ENCODE measurements at places on chromosomes 4 and X.

- DNase-seq, result no peak
Measured at GRCh38 chr4:144213371-144213770, 72.9 kb upstream of the GYPA start.

GRCh38 chr4:144351306-144351705 lies 210.8 kb upstream of the GYPA start:
- no peak for DNase-seq

DNA sequence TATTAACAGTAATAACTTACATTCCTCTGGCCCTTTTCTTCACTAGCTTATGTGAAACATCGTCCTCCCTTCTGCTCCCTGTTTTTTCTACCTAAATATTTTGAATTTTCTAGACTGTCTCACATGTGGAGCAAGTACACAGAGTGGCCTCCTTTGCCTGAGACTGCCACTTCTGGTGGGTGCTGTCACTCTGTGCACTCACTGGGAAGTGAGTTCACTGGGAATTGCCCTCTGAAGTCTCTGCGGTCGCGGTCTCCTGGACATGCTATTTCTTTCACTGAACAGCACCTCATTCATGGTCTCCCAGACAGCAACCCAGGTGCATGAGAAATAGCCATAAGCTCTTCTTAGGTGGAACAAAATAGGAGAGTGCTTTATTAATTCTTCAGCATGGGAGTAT lies 1179.7 kb upstream of the ADGRL3 start:
- no peak for DNase-seq

DNA sequence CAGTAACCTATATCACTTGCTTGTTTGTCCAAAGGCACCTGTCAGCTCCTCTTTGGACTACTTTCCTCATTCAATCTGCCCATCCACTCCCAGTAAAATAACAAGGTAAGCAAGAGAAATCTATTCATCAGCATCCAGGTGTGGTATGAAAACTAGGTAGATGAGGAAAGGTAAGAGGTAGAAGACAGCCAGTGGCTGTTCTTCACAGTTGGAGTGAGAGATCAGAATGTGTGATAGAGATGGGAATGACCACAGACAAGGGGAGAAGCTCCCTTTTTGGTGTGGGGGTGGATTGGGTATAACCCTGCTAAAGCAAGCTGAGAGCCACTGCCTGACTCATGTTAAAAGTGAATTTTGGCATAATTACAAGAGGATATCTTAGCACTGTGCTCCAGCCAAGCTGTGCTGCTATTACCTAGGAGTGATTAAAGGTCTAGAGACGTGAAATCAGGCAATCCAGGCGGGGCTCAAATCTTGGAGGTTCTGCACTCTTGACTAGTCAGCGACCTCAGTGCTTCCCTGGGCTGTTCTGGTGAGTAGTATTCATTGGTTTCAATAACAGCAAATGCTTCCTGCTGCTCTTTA lies 28.1 kb upstream of the RASL11B start:
- no peak for DNase-seq

DNA sequence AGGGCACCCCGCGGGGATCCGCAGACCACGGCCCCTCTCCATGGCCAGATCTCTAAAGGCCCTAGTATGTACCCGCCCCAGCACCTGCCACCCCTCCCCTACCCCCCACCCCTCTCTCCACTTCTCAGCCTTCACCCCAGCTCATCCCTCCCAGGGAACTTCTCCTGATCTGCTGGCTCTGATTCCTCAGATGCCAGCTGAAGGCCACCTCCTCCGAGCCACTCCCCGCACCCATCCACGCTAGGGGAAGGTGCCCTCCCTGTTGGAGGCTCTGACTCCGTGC lies 11.9 kb downstream of the PSAPL1 start:
- DNase-seq, result no peak
